Lung microvascular endothelial cell (primary cell): ENCODE measurements at places on chromosomes 2 and 18.

DNA sequence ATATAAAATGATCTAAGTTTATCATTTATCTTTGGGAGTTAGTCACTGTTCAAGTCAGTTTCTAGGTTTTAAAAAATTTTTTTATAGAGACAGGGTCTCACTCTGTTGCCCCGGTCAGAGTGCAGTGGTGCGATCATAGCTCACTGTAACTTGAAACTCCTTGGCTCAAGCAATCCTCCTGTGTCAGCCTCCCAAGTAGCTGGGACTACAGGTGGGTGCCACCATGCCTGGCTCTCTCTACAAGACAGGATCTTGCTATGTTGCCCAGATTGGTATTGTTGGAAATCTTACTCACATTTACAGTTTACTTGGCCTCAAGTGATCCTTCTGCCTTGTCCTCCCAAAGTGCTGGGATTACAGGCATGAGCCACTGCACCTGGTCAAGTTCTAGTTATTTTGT lies 74.5 kb downstream of the MIB1 start:
- DNase-seq, result no peak

DNA sequence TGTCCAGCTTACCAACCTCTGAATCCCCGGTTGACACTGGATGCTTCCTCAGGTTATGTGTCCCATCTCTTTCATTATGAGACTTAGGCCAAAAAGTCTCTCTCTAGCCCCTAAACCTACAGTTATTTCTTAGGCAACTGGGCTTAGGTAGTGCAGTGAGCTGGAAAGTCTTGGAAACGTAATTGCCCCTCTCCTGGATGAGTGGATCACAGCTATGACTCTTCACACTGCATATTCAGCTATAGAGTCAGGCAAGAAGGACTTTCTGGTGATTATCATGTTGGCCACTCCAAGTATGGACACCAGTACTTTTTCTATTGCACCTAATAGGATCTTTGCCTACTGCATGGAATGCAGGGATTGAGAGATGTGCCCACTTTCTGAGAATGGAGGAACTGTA lies 458.3 kb upstream of the CELF4 start:
- no peak for DNase-seq

DNA sequence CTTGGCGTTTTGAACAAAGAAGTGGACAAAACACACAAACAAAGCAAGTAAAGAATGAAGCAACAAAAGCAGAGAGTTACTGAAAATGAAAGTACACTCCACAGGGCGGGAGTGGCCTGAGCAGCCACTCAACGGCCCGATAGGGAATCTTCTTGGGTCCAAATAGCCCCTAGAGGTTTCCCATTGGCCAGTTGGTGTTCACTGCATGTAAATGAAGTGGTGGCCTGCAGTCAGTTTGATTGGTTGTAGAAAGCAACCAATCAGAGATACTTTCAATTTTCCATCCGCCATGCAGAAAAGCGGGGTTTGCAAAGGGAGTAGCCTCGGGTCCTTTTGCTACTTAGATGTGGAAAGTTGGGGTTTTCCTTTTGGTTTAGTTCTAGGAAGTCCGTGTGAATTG lies 31.6 kb downstream of the CYBRD1 start:
- DNase-seq, result peak; percentile 9

GRCh38 chr2:145065342-145065741 lies 545.4 kb upstream of the ZEB2 start:
- DNase-seq, result no peak

GRCh38 chr2:20352230-20352578 lies 1.6 kb upstream of the PUM2 start:
- DNase-seq, result no peak
